ENCODE measurements at places on chromosomes 11 and 22.

- no peak for DNase-seq
These were observed 110.2 kb downstream of the MIAT start for GRCh38 chr22:26767351-26768155.

GRCh38 chr22:39292561-39293074 is 26.8 kb downstream of the RPL3 start:
- DNase-seq: no peak

- no peak for DNase-seq
These were observed 7.0 kb upstream of the MALAT1 start for GRCh38 chr11:65491614-65492386.

- no peak for DNase-seq
These were observed 1.1 kb downstream of the IGLL5 start for GRCh38 chr22:22888571-22889353.

- DNase-seq: no peak
These were observed 68.4 kb downstream of the TCF20 start for GRCh38 chr22:42202048-42202447.

GRCh38 chr11:11107076-11107723 is 245.8 kb downstream of the CSNK2A3 start:
- DNase-seq: no peak

DNA sequence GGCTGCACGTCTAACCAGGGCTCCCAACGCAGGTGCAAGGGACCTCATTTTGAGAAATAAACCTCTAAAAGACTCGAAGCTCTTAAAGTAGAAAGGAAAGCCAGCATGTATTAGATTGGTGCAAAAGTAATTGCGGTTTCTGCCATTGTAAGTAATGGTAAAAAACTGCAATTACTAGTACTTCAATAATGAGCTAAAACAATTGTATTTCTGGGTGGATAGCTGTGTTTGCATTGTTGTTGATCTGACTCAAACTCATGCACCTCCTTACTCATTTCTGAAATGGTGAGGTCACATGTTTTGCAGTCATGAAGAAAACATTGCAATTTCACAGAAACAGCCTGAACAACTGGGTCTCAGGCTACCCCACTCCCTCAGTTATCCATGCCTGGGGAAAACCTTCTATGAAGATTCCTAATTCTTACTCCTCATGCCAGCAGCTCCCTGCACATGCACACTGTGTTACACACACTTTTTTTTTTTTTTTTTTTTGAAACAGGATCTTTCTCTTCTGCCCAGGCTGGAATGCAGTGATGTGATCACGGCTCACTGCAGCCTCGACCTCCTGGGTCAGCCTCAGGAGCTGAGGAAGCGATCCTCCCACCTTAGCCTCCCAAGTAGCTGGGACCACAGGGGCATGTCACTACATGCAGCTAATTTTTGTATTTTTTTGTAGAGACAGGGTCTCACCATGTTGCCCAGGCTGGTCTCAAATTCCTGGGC is 24.6 kb downstream of the VWCE start:
- DNase-seq: no peak

DNA sequence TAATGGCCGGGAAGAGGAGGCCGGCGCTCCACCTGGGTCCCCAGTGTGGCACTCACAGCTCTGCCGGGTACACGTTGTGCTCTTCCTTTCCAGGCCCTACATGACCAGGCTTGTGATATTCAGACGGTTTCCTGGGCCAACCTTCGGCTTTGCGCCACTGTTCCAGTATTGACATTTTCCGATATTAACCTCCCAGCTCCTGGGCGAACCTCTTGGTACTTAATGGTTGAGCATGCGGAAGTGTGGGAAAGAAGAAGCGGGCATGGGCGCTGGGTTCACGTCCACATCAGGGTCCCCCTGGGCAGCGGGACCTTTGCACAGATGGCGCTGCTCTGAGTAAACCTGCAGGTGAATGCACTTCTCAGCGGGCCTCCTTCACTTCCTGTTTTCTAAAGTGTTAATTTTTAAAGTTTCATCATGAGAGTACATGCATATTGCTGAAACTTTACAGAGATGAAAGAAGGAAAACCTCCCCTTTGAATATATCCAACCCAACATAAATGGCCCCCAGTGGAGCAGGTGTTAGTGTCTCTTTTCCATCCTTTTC is 286.7 kb downstream of the TBC1D22A start:
- no peak for DNase-seq

- DNase-seq: no peak
These were observed 177.5 kb upstream of the TMEM45B start for GRCh38 chr11:129637983-129638776.

DNA sequence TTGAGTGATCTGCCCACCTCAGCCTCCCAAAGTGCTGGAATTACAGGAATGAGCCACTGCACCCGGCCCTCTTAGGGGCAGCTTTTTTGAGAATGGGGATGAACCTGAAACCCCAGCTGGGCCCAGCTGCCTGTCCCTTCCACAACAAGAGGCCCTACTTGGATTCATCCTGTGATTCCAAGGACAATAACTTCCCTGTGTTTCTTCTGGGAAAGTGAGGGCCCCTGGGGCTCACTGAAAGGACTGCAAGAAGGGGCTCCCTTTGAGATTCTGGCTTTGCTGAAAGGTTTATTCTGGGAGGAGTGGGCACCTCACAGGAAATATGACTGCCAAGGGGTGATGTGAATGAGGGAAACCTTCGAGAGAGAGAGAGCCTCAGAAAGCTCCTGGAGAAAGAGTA is 12.3 kb upstream of the GNAZ start:
- no peak for DNase-seq

- DNase-seq: no peak
These were observed 5.8 kb downstream of the SGSM3 start for GRCh38 chr22:40376149-40376548.

GRCh38 chr11:57761301-57762234 is at the start of gene CTNND1:
TSS of gene CTNND1 (plus strand) at chr11:57761802. CDS start at chr11:57791479, 29,677 bp downstream.
- DNase-seq: no peak

GRCh38 chr11:59756845-59757244 is 1.7 kb downstream of the STX3 start:
- DNase-seq: no peak

DNA sequence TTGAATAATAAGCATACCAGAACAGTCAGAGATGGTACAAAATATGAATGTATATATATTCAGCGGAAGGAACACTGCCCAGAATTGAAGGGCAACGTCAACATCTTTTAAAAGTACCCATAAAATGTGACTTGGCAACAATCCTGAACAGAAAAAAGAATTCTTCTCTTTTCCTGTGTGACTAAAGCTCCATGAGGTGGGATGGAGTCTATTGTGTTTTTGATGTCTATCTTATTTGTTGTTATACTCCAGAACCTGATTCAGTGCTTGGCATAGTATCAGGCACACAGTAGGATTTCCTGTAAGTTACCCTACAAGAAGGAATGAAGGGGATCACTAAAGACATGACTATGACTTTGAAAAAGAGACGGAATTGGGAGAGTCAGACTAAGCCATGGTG is 10.3 kb downstream of the LDLRAD3 start:
- no peak for DNase-seq

DNA sequence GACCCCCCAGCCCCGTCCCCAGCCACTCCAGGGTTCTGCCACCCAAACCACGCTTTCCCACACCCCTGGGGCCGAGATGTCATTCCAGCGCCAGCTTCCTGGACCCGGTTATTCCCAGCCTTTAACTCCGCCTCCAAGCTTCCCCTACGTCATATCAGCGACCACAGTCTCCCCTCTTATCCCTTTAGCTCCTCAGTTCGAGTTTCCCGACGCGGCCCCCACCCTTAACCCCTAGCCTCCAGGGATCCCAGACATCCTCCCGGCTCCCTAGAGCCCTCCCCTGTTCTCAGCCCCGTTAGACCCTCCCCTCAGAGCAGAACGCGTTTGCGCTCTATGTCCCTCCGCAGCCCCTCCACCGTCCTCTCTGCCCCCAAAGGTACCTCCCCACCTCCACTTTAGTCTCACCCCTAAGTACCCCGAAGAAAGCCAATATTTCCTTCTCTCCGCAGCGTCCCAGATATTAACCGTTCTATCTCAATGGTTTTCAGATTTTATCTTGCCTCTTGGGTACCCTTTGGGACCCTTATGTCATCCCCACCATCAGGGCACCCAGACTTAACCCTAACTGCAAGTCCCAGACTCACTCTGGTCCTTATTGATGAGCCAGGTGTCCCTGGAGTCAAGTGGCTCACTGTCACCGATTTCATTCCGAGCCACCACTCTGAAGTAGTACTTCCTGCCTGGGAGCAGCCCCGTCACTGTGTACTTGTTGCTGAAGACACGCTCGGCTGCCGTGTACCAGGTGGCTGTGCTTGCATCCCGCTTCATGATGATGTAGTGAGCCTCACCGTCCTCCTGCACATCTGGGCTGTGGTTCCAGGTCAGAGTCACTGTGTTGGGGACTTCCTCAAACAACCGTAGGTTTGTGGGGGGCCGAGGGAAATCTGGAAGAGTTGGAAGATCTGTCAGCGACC is 8.0 kb downstream of the TMEM86A start:
- peak; percentile 40 for DNase-seq

DNA sequence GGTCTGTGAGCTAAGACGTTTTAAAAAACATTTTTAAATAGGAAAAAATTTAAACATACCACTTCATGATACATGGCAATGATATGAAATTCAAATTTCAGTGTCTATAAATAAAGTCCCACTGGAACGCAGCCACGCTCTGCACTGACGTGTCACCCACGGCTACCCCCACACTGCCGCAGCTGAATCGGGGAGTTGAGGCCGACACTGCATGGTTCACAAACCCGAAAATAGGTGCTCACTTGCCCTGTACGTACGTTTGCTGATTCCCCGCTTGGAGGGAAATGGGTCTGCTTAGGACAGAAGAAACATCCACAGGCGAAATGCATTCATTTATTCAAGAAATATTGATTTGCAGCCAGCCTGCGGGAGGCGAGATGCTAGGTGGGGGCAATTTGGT is 1342.3 kb downstream of the TBC1D22A start:
- DNase-seq: no peak

DNA sequence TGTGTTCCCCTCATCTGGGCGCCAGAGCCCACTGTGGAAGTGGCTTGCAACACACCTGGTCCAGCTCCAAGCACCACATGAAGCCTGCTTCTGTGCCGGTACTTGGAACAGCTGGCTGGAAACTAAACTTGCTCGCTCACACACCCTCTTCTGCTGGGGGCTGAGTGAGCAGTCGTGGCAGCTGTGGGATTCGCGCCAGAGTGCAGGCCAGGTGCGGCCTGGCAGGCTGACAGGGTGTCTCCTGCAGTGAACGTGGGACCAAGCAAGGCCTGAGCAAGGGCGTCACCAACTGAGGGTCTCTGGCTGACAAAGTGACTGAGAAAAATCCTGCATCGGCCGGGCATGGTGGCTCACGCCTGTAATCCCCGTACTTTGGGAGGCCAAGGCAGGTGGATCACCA is 15.2 kb downstream of the SMC1B start:
- no peak for DNase-seq

GRCh38 chr11:14644226-14645014 is 816 bp downstream of the PDE3B start:
- DNase-seq: peak; percentile 24

DNA sequence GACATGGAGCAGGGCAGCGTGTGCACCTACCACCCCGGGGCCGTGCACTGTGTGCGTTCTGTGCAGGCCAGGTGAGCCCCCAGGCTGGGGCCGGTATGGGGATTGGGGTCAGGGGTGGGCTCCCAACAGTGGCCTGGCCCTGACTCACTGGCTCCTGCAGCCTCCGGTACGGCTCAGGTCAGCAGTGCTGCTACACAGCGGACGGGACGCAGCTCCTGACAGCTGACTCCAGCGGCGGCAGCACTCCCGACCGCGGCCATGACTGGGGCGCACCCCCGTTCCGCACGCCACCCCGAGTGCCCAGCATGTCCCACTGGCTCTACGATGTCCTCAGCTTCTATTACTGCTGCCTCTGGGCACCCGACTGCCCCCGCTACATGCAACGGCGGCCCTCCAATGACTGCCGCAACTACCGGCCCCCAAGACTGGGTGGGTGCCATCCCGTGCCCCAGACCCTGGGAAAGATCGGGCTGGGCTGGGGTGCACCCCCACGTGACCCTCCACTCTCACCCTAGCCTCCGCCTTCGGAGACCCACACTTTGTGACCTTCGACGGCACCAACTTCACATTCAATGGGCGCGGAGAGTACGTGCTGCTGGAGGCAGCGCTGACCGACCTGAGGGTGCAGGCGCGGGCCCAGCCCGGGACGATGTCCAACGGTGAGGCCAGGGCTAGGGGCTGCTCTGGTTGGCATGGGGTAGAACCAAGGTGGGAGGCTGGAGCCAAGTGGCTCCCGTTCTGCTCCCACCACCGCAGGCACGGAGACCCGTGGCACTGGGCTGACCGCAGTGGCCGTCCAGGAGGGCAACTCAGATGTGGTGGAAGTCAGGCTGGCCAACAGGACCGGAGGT is 4.4 kb downstream of the SUSD2 start:
- DNase-seq: no peak

GRCh38 chr11:77191823-77192495 is 63.9 kb downstream of the MYO7A start:
- peak; percentile 15 for DNase-seq

DNA sequence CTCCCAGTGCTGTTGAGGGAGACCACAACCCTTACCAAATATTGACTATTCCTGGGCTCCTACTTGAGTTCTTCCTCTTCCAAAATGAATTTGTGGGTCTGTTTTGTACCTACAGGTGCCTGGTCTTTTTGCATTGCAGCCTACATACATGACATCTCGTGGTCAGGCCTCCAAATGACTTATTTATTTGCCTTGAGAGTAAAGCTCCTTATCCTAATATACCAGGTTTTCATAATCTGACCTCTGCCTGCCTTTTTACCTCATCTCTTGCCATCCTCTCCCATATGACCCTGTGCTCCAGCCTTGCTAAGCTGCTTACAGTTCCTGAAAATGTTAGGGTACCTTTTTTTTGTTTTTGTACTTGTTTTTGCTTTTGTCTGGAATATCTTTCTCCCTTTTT is 130.4 kb downstream of the UVRAG start:
- DNase-seq: no peak

GRCh38 chr11:78227921-78228320 is 39.2 kb downstream of the USP35 start:
- DNase-seq: no peak

DNA sequence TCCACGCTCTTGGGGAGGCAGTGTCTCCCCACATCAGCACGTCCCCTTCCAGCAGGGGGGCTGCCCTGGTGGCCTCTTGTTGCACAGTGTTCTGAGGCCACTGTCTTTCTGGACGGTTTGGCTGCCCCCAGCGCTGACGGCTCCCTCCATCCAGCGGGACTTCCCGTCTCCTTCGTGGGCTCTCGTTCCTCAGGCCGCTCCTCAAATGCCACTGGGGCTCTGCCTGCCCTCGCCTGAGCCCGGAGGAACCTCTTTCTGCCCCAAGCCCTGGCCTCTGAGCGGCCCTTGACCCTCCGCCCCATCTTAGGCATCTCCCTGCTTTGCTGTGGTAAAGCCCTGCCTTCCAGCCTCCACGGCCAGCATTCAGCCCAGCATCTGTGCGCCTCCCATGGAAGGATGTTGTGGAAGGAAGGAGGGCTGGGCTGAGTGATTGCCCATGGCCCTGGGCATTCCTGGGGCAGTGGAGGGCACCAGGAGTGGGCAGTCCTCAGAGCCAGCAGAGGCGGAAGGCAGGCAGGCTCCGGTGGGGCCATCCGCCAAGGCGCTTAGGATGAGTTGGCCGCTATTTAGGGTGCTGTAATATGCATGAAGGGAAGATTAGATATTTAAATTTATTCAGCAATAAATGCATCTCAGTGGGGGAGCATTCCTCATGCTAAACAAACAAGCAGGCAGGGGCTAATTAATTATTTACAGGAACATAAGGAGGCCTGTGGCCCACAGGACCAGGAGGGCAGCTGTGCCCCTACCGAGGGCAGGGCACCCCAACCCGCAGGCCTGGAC is 17.8 kb downstream of the OTUB1 start:
- DNase-seq: no peak

GRCh38 chr11:36022882-36023281 is 79.0 kb downstream of the LDLRAD3 start:
- DNase-seq: no peak

GRCh38 chr11:68191661-68192579 is 21.2 kb downstream of the KMT5B start:
- no peak for DNase-seq

Measured in stimulated activated naive CD4-positive, alpha-beta T cell treated with Interleukin-2 at 50 U/mL for 16 hours (primary cell).